ENCODE measurements at places on chromosomes 3 and 15. TPM values are rescaled to one million over a fixed set of nuclear protein-coding genes. Genes with fewer than 3 reads are reported as not detected.

- no peak for DNase-seq
Measured at GRCh38 chr3:29619676-29620075, 338.8 kb downstream of the RBMS3 start.

GRCh38 chr3:82002491-82002890, 241.0 kb upstream of the GBE1 start:
- DNase-seq: no peak

DNA sequence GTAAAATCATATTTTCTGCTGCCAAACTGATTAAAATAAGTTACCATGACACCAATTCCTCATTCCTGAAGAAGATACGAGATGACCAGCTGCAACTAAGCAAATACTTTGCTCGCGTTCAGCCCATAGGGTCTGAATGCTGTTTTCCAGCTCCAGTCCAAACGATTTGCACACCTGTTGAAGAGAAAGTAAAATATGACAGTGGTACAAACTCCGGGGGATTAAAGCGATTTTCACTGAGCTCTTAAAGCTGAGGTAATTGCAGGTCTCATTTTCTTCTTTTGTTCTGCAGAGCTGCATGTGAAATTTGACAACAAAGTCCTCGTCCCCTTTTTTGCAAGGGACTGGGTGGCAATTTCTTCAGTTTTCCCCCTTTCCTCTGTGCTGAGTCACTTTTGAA, 118.4 kb downstream of the NR2F2 start:
- no peak for DNase-seq

GRCh38 chr3:7788881-7789280, 712.7 kb upstream of the LMCD1 start:
- no peak for DNase-seq

The RTP4 gene
- 7.5 TPM for total RNA-seq

DNA sequence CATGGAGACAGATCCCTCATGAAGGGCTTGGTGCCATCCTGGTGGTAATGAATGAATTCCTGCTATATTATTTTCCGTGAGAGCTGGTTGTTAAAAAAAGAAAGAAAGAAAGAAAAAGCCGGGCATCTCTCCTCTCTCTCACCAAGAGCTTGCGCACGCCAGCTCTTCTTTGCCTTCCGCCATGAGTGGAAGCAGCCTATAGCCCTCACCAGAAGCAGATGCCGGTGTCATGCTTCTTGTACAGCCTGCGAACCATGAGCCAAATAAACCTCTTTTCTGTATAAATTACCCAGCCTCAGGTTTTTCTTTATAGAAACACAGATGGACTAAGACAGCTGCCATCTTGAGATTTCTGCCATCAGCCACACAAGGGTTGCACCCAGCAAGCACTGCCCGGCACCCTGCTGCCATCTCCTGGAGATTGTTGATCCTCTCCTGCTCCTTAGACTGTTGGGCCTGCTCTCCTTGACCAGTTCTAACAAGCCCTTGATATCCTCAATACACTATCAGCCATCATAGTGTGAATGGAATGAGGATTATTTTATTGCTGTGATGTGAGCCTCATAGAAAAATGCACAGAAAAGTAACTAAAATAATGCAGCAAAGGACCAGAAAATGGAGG, 3.5 kb upstream of the AHSG start:
- DNase-seq: no peak

DNA sequence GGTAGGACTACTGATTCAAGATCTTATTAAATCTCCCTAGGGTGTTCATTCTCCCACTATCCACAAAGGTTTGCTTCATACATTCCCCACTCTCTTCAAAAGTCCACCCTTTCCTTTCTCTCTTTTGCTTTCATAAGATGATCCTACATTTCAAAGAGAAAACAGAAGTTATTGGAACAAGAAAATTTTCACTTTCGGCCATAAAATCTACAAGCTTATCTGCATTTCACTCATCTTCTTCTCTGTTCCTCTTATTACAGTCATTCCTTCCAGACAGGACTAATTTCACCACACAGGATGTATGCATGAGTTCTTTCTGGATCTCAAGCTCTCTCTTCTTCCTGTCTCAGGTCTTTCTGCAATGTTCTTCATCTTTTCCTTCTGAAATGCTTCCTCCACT, 238.7 kb downstream of the ISL2 start:
- no peak for DNase-seq

DNA sequence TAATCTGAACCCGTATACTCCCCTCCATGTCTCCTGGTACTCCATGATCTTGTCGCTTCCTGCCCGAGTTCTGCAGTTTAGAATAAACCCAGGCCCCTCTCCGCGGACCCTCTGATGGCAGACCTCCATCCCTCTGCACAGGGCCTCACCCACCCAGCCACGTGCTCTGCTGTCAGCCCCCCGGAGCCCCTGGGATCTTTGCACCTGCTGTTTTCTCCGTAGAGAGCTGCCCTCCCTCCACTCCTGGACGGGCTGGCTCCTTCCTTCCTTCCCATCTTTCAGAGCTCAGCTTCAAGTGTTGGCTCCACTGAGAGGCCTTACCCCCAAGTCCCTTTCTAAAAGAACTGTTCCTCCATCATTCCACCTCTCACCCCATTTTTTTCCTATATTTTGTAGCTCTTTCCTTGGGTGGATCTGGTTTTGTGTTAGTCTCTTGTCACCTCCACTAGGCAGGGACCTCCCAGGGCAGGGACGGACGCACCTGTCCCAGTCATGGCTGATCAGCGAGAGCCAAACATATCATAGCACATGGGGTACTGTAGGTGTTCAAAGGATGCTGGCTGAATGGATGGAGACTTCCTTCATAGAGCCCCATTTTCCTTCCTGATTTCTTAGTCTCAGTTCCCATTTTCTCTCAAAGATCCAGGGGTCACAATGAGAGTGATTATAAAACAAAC, 106.6 kb downstream of the VGLL4 start:
- DNase-seq: no peak

DNA sequence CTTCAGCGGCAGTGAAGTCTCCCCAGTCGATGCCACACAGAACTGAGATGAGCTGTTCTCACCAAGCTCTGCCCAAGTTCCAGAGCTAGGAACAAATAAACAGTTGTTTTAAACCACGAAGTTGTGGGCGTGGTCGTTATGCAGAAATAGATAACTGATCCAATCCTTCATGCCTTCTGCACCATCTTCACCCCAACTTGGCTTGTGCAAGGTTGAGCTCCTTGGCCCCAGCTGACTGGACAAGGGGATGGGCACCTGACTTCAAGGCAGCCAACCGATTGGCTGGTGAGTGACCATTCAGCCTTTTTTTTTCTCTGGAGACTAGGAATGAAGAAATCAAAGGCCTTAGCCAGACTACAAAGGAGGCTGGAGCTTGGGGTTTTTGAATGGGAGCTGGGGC, 23.9 kb downstream of the LINGO1 start:
- no peak for DNase-seq

DNA sequence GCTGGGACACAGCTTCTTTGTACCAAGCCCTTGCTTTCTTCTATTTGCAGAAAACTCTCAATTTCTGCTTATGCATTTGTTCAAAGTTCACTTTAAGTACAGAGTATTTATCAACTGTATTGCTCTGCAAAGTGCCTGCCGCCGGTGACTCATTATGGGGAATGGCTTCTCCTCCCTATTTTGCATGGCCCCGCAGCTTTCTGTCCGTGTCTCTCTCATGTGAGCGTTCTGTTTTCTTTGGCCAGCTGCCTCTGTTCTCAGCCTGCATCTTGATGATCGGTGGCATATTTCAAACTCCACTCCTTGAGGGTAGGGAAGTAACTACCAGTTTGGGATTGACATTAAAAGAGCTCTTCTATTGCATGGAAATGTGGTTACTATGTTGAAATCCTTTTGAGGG, 28.6 kb upstream of the ST8SIA2 start:
- no peak for DNase-seq

GRCh38 chr15:91973481-91973880, 120.0 kb downstream of the SLCO3A1 start:
- DNase-seq: no peak

All from CD4-positive, alpha-beta memory T cell (primary cell).